ENCODE measurements at places on chromosomes 2 and 18.

- no peak for DNase-seq
Observed at GRCh38 chr18:71760541-71760940, 783.6 kb downstream of the CBLN2 start.

DNA sequence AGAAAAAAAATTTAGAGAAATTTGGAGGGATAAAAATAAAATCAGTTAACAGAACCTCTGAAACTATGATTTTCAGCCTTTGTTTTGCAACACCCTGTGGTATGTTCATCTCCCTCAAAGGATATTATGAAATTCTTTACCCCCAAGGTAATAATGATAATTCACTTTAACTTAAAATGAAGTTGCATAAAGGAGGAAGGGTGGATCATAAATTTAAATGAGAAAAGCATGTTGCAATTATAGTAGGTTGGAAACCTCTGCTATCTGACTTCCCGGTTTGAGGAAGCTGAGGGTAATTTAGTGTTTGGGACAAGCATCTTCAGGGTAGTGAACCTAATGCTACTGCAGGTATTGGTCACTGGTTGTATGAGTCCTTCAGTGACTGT is 102.9 kb downstream of the BABAM2 start:
- no peak for DNase-seq

DNA sequence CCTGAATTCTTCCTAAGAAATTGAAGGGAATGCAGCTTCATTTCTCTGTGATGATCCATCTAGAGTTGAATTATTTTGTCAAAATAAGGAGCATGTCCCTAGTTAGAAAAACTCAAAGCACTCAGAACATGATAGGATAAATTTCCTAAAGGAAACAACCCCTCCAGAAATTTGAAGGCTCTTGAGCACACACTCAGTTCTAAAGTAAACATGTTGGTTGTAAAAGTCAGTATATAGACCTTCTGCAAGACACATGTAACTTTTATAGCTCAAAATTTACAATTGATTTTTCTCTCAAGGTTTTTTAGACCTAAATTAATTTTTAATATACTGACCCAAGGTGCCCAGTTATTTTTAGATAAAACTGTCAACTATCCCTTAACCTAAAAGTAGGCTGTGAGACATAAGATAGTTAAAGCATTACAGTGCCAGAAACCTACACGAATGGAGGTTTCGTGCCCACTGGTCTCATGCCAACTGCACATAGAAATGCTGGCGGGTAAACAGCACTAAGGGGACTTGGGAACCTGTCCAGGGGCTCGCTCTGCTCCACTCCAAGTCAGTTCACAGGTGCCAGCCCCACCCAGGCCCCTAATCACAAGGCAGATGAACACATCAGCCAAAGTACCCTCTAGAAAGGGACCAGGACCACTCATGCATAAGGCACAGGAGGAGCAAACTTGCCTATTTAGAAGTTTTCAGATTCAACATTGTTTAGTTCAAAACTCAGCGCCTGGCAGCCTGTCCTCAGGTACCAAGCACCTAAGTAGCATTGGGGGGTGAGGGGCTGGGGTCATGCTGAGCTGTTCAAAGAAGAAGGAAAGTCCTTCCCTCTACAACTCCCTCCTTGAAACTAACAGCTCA is 106.5 kb downstream of the SMC6 start:
- no peak for DNase-seq

GRCh38 chr18:9731380-9731779 is 23.3 kb downstream of the RAB31 start:
- no peak for DNase-seq

- DNase-seq, result no peak
Observed at GRCh38 chr2:239495791-239496233, 95.0 kb upstream of the HDAC4 start.

DNA sequence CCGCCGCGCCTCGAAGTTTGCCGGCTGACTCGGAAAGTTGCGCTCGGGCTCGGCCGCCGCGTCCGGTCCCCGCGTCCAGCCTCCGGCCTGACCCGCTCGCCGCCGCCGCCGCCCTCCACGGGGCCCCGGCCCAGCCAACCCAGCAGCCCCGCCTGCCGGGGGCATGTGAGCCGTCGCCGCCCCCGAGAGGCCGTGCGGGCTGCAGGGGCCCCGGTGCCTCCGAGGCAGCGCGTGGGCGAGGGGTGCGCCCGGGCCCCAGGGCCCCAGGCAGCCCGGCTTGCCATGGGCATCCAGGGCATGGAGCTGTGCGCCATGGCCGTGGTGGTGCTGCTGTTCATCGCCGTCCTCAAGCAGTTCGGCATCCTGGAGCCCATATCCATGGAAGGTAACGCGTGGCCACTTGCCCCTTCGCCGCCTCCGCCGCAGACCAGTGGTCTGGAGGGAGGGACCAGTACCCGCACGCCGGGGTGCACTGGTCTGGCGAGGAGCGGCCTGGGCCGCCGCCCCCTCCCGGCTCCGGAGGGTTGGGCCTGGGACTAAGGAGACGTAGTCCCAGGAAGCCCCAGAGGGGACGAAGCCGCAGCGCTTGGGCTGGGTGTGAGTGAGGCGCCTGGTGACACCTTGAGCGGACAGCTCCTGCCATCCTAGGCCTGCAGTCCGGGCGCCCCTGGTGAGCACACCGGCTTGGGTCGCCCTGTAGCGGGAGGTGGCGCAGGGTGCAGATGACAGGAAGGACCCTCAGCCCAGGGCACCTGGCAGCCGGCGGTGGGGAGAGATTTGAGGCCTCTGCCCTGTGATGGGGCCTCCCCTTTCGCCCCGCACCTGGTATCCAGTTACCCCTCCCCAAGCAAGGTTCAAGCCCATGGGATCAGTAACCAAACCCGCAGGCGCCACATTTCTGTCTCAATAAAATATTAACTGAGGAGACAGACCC is 49.9 kb downstream of the KCNIP3 start:
- DNase-seq, result no peak

DNA sequence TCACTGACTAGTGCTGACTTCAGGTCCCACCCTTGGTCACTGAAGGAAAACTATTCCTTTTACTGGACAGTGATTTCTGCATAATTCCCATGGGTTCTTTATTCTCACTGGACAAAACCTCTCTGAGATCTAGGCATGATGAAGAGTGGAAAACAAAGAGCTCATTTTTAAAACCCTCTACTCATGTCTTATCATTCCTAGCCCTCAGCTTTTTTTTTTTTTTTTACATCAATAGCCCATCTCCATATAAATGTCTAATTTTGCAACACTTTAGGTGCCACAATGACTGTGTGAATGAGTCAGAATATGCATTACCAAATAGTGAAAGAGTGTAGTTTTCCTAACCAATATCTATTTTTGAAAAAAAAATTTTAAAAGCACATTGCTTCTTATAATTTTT is 74.8 kb downstream of the TCF4 start:
- DNase-seq, result no peak

GRCh38 chr18:44766450-44766849 is 85.8 kb downstream of the SETBP1 start:
- no peak for DNase-seq

- DNase-seq, result no peak
Observed at GRCh38 chr18:58249712-58250111, 205.7 kb downstream of the NEDD4L start.

DNA sequence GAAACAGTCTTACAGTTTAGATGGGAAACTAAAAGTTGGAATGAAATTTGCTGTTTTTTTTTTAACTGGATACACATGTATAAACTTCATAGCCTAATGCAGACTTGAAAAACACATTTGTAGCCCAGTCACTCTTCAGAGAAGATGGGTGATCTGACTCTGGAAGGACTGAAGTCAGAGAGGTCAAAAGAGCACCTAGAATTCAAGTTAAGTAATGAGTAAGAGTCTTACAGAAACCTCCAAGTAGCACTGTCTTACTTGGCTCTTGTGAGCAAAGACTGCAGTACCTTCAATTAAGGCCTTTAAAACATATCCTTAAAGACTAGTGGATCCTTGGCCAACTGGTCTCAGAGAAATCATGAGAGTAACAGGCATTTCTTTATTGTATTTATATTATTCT is 41.9 kb downstream of the TRAPPC8 start:
- DNase-seq, result no peak

DNA sequence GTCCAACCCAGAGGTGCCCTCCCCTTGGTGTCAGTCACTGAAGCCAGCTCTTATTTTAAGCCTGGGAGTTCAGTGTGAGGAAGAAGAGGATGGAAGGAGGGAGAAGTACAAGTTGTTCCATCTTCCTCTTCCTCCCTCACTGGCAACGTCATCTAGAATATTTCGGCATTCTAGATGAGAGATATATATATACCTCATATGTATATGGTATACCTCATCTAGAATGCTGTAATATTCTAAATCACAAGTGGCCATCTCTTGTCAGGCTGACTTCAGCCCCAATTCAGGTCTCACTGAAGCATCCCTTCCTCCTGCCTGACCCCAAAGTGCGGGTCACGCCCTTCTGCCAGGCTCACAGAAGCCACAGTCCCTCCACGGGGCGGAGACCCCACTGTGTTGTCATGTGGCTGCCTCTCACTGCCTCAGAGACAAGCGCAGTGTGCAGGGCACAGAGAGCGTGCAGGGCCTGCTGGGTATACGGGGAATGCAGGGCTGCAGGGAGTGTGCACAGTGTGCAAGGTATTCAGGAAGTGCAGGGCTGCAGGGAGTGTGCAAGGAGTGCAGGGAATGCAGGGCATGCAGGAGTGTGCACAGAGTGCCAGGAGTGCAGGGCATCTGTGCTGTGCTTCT is 32.8 kb upstream of the B3GNT7 start:
- DNase-seq, result no peak

DNA sequence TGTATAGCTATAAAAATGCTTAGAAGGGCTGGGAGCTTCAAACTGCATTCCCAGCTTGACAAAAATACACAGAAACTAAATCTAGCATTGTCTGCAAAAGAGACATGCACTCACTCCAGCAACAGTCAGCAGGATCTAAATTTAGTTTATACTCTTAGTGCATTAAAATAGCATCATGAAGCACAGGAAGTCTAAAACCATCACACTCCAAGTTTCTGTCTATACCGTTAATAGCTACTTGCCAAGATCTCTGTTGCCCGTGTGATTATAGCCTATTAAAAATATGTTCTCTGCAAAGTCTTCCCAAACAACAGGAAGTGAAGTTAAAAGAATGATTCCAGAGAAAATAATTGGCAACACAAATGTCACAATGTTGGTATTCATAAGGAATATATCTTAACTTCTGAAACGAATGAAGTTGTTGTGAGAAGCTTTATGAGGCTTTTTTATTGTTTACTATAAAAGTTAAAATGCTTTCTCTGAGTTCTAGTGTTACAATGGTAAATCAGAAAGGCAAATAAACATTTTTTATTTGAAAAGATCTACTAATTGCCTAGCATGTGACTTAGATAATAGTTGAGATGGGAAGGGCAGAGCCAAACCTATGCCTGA is 184.2 kb downstream of the ZNF385B start:
- DNase-seq, result no peak

DNA sequence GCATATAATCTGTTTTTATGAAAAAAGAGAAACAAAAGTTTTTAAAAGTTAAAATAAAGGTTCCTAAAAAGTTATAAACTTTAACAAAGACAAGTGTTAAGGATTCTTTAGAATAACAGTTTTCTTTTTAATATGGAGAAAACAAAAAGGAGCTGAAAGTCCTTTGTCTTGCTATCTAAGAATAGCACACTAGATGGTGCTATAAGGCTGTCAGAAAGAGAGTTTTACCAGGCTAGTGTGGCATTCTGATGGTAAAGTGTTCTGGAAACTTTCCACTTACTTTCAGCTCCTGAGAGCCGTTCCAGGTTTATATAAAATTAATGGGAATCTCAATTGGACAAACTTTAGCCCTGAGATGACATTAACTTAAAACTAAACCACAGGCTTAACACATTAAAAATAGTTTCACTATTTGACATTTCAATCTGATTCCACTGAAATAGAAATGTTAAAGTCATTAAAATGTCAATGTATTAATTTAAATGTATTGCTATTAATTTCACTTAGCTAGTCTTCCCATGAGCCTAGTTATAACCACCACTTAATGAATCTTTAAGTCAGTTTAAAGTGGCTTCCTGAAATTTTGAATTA is 3.7 kb downstream of the FBXO48 start:
- no peak for DNase-seq

GRCh38 chr18:27413495-27414401 is 228.6 kb upstream of the CHST9 start:
- DNase-seq, result no peak

DNA sequence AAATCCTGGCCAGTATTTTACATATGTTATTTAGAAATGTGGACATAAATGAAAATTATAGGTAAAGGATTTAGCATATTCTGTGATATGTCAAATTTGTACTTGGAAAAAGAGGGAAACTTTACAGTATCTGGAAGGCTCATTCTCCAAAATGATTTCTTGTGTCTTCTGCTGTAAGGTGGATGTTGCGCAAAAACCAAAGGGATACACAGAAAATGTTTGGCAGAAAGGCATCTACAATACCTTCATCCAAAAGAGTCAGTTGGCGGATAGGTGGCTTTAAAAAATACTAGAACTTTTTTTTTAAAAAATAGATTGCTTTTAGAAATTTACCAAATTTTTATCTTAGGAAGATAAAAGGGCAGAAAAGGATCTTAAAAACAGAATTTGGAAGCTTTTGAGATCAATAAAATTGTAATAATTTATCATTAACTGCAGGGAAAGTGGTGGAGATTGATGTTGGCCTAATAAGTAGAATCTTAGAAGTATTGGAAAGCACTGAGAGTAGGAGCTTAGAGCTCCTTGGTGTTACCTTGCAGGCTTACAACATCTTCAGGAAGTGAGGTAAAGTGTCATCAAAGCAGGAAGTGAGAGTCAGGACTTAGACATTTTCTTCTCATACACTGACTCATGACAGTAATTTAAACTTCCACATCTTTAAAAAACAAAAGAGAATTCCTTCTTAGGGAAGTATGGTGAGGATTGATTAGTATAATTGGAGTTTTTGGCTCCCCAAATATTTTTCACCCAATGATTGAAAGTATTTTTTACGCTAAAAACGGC is 2.1 kb downstream of the NABP1 start:
- DNase-seq, result no peak

- no peak for DNase-seq
Observed at GRCh38 chr2:96265349-96265839, 403 bp downstream of the TMEM127 start.

- DNase-seq, result no peak
Observed at GRCh38 chr2:159905926-159906714, 108.1 kb upstream of the CD302 start.

GRCh38 chr2:8440029-8440778 is 241.7 kb upstream of the ID2 start:
- DNase-seq, result no peak

DNA sequence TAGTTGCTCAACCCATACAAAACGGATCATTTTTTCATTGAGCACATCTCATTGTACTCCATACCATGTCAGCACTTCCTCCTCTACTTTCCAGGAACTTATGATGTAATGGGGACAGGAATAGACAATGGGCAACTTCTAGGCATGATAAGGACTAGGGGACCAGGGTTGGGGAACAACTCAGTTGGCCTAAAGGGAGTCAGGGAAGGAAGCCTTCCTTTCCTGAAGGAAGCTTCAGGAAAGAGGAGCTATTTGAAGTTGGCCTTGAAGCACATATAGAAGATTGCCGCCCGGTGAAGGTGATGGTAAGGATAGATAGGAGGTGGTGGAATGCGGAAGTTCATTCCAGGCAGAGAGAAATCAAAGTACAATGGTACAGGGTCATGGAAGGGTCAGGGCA is 283.9 kb downstream of the SLC8A1 start:
- no peak for DNase-seq

- peak; percentile 83 for DNase-seq
Observed at GRCh38 chr2:66869076-66869475, 434.2 kb downstream of the MEIS1 start.

- DNase-seq, result no peak
Observed at GRCh38 chr2:60516383-60516811, 37.1 kb downstream of the BCL11A start.

Measured in keratinocyte (primary cell).